ENCODE measurements at places on chromosomes 5 and 9.

DNA sequence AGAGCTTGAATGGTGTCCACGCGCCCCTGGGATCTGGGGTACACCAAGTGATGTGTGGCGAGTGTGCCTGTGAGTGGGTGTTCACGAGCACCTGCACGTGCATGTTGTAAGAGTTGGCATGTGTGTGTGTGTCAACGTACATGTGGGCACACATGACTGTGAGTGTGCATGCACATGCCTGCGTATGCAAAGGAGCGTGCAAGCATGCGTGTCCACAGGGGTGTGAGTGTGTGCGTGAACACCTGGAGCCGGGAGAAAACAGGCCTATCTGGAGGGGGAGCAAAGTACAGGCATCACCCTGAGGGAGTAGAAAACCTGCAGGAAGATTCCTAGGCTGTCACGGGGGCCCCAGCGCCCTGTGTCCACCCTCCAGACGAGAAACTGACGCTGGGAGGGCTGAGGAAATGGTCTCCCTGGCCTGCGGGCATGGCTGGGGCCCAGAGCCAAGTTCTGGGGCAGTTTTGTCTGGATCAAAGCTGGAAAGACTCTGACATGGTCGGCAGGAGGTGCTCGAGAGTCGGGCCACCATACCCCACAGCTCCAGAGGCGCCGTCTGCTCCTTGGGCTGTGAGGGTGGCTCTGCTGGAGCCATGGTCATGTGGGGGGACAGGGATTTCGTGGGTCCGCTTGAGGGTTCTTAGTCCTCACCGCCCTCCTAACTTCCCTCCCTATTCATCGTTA, 31.8 kb downstream of the PTGES start:
- peak; percentile 27 for DNase-seq

DNA sequence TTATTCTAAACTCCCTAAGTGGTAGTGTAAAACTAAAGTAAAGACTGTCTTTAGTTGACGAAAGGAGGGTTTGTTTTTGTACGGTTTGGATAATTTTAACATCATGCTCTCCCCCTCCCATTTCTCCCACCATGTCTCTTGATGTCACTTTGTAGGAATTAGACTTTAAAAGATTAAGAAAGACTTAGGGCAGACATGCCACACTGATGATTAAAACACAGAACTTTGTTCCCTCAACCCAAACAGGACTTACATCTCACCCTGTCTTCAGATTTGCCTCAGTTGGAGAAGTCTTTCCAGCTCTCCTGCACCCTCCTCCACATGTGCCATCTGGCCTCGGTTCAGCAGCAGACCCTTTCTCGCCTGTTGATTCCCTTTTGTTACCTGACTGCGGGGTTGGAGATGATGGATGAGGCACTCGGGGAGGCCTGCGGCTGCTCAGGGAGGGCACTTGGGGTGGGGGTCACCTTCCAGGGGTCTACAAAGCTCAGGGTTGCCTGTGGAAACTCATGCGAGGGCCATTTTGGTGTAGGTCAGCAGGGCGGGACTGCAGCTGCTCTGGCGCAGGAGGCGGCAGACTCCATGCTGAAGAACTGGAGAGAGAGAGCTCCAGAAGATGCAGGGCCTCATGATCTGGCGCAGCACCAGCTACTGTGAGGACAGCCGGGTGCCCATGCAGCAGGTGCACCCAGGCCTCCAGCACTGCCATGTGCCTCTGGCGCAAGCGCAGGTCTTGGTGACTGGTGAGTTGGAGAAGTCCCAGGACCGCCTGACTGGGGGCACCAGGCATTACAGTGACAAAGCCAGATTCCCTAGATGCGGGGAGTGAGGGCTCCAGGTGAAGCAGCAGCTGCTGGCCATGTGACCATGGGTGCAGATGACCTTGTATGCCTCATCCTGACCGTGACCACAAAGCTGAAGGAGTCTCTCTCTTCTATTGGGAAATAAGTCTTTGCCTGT, 24.5 kb upstream of the EXOC3 start:
- DNase-seq = no peak

DNA sequence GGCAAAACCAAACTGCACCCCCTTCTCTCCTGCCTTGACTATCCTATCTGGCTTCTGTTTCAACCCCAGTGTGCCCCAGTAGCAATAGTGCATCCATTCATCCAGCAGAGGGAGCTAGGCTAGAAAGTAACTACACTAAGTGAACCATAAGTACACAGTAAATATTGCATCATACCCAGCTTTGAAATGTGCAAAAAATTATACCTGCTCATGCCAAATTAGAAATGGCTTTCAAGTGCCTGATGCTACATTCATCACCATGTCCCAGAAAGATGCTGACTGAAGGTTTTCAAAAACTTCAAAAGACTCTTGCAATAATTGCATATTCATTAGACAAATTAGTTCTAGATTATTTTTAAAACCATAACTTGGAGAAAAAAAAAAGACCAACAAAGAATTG, 153.5 kb downstream of the PRELID2 start:
- peak; percentile 84 for DNase-seq

GRCh38 chr5:167307042-167307441, 984.4 kb upstream of the WWC1 start:
- DNase-seq = no peak

GRCh38 chr9:9563817-9564216, 1049.0 kb downstream of the PTPRD start:
- DNase-seq = no peak

- DNase-seq = peak; percentile 52
Measured at GRCh38 chr9:134329886-134330285, 3.6 kb downstream of the RXRA start.

DNA sequence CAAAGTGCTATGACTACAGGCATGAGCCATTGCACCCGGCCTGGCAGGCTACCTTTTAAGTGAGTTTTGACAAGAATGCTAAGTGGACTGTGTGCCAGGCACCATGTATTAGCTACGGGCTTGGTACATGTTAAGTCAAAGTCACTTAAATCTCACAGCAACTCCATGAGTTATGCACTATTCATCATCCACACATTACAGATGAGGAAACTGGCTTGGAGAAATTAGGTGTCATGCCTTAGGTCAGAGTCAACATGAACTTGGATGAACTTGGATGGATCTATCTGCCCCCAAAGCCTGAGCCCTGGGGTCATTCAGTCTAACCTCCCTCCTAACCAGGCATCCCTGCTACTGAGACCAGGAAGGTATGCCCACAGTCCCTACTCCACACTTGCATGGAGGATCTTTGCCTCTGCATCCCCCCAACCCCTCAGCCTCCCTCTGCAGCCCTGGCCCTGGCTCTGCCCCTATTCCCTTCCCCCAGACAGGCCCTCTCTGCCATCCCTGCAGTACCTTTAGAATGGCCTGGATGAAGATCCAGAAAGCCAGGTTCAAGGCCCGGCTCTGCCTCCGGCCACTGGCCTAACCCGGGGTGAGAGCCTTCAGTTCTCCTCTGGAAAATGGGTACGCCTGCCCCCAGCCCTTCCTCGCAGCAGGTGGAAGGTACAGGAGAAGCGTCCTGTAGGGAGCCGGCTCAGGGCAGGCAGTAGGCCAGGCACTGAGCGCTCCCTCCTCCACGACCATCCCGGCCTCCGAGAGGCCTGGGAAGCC, 685 bp upstream of the ADGRD2 start:
- DNase-seq = no peak

DNA sequence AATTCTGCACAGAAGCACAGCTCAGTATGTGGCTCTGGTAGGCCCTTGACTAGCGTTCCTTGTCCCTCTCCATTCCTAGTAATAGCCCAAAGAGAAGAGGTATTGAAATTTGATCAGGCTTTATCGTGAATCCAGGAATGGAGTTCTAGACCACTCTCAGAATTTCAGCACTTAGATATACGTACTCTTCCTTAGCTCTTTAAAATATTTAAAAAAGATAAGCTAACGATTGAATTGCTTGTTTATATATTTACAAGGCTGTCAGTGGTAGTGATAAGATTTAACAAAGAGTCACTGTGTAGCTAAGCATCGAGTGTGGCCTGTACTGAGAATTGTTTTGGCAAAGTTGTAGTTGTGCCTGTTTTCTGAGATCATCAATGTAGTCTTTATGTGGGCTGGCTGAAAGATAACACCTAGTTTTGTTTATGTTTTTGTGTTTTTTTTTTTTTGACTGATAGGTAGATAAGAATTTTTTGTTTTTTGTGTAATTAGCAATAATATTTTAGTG, 2.5 kb downstream of the KIAA1958 start:
- DNase-seq = no peak

GRCh38 chr5:107820429-107820828, 149.7 kb upstream of the EFNA5 start:
- DNase-seq = peak; percentile 48

DNA sequence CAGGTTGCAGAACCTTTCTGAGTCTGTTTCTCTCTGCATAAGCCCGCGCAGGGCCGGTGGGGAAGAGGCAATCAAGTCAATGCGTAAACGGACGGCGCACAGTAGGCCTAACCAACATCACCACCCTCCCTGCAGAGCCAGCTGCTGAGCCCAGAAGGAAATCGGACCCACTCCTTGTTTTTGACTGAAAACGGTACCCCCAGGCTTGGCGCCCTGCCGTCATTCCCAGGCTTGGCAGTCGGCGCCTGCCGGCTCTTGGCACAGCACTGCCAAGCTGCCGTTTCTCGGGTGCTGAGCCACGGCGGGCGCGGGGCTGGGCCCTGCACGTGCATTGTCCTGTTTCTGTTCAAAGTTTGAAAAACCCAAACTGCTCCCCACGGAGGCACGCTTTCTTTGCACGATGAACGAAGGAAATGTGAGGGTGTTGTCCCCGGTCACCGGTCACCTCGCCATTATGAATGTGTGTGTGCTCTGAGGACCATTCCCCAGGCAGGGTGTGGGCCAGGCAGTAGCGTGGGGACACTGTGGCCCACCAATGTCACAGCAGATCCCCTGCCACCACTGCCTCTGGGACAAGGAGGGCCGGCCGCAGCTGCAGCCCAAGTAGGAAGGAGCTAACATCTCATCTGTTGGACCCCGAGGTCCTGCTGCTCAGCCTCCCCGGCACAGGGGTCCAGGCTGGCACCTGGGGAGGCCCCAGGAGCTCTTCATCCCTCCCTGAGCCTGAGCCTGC, 20.1 kb downstream of the FIBCD1 start:
- DNase-seq = no peak

- peak; percentile 29 for DNase-seq
Measured at GRCh38 chr5:74312746-74313145, 327.8 kb downstream of the ENC1 start.

GRCh38 chr5:137462816-137463520, 36.2 kb downstream of the SPOCK1 start:
- peak; percentile 36 for DNase-seq

- DNase-seq = peak; percentile 25
Measured at GRCh38 chr5:139164020-139164419, 34.1 kb downstream of the SIL1 start.

GRCh38 chr9:131487621-131488031, 15.1 kb upstream of the POMT1 start:
- no peak for DNase-seq

DNA sequence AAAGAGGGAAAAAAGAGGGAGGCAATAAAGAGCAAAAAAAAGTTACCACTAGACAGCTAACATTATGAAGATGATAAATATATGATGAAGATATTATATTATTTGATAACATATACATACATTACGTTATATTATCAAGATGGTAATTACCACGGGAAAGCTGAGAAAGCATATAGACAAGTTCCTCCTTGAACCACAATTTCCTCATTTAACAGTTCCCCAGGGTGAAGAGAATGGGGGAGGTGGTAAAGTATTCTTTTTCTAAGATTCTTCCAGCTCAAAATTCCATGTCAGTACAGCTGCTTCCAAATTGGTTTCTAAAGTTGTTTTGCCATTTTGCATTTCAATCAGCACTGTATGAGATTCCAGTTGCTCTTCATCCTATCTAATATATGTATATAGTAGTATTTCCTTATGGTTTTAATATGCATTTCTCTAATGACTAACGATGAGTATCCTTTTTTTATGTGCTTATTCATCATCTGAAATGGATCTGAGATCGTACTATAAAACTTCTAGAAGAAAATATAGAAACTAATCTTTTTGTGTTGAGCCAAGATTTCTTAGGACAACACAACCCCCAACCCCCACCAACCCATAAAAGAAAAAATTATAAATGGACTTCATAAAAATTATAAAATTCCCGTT, 49.5 kb upstream of the C9orf72 start:
- no peak for DNase-seq

GRCh38 chr9:138097501-138097991, 220.0 kb downstream of the CACNA1B start:
- no peak for DNase-seq
